A172 (cell line): ENCODE measurements at places on chromosomes 5 and 9. TPM values are rescaled to one million over a fixed set of nuclear protein-coding genes. Genes with fewer than 3 reads are reported as not detected.

GRCh38 chr5:126360467-126360866, 62.7 kb upstream of the GRAMD2B start:
- no peak for DNase-seq

DNA sequence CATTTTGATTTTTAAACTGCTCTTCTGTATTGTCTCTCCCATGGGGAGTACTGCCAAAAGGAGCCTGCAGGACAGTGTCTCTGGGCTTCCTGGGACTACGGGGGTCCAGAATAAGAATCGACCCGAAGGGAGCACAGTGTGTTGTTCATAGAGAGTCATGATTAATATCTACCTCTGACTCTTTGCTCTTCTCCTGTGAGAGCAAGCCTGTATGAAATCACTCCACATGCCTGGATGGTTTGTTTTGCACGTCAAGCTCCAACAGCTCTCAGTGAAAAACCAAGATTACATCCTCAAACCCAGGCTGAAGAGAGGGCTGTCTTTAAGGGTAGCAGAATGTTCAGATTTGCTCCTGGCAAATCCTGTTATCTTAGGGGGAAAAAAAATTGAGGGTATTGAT, 1860.0 kb upstream of the WWC1 start:
- no peak for DNase-seq

DNA sequence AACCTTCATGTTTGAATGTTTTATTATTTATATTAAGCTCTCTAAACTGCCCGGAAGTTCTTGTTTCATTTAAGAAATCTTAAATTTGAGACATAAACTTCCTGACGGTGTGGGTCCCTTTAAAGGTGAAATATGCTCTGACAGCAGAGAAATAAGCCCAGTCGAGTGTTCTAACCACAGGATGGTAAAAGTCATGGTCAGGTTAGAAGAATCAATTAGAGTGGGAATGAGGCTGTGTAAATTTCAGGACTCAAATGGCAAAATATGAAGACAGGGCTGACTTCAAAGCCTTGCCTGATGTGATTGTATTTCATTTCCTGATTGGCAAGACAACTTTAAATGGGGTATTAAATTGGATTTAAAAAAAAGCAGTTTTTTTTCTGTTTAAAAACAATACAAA, 432.9 kb upstream of the BRINP1 start:
- DNase-seq = no peak

- peak; percentile 30 for DNase-seq
These were observed 2.7 kb downstream of the IL31RA start for GRCh38 chr5:55853818-55854217.

- no peak for DNase-seq
These were observed 177.5 kb downstream of the AOPEP start for GRCh38 chr9:94903961-94904421.

The ELOVL7 gene
- total RNA-seq = 7.2 and 8.2 TPM in 2 replicates

The F2RL2 gene
- total RNA-seq = 0.59 and 0.79 TPM in 2 replicates
